PC-3 (cell line): ENCODE measurements at places on chromosomes 11 and 22.

- no peak for DNase-seq
These were observed 297.7 kb downstream of the CTTN start for GRCh38 chr11:70696076-70696475.

DNA sequence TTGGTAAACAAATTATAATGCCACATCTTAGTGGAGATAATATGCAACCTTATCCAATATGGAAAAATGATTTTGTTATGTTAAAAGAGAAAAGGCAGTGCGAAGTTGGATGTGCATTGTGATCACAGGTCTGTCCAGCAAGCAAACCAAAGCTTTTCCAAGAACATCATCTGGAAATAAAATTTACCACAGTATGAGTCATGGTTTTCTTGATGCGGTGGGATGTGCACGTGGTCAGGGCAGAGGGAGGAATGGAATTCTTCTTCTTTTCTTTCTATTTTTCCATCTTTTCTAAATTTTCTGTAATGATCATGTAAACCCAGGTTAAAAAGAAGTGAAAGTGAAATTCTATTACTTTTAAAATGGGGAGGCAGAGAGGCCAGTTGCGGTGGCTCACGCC lies 169.8 kb downstream of the C11orf91 start:
- peak; percentile 38 for DNase-seq

DNA sequence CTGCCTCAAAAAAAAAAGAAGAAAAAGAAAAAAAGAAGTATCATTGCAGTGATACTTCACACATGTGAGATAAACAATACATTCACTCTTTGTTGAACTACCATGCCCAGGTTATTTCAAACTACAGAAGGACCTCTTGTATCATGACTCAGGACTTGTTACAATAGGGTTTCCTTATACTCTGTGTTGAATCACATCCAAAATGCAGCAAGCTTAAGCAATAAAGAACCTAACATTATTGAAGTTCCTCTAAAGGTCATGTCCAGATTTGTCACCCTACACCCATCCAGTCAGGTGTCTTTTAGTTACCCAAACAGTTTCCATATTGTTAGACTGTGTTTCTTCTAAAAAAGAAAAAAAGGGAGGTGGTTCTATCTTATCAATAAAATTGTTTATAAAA lies 26.9 kb upstream of the ALKBH3 start:
- DNase-seq: no peak

- DNase-seq: peak; percentile 23
These were observed 61.5 kb downstream of the MIAT start for GRCh38 chr22:26718905-26719304.
